ENCODE measurements at places on chromosomes 7 and 10.
A peak's percentile ranks its signal among the peaks of the same experiment; 100 is the strongest.

DNA sequence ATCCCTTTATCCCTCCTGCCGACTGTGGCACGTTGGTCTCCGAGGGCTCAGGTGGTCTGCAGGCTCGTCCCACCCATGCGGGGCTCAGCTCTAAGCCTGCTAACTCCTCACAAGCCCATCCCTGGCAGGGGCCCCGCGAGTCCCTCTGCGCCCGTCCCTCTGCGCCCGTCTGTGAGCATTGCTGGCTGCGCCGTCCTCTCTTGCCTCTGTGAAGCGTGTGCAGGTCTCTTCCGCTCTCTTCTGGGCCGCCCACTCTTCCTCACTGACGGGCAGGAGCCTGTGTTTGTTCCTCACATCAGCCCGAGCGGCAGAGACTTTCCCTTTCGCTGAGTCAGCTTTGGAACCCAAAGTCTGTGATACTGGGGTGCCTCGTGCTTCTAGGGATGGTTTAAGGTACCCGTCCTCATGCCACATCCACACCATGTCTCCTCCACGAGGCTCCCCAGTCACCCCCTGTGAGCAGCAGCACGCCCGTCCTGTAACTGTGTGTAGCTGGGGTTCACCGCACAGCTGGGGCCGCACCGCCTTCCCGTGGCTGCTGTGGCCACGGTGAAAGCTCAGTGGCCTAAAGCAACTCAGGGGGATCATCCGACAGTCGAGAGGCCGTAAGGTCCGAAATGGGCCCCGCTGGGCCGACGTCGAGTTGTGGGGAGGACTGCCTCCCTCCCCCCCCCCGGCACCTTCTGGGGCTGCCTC, 35.5 kb downstream of the ADGRA1 start:
- no peak for DNase-seq

- no peak for DNase-seq
Observed at GRCh38 chr7:153518201-153518984, 533.8 kb upstream of the DPP6 start.

DNA sequence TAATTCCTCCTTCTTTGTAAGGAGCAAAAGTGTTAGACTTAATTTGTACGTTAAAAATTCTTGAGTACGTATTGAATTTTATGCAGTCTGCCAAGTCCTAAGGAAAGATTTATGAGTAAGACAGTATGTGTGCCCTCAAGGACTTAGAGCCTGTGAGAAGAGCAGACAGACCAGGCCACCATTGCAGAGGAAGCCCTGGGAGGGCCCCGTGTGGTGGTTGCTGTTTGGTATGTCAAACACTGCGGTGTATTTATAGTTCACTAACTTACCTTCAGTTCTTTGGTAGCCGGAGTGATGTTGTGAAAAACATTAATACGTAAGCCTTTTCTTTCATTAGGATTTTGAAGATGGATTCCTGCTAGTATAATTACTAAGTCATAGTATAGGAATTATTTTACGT, 82.9 kb downstream of the GALNT11 start:
- DNase-seq, result no peak

GRCh38 chr10:22604344-22605126, 109.8 kb downstream of the PIP4K2A start:
- DNase-seq, result no peak

DNA sequence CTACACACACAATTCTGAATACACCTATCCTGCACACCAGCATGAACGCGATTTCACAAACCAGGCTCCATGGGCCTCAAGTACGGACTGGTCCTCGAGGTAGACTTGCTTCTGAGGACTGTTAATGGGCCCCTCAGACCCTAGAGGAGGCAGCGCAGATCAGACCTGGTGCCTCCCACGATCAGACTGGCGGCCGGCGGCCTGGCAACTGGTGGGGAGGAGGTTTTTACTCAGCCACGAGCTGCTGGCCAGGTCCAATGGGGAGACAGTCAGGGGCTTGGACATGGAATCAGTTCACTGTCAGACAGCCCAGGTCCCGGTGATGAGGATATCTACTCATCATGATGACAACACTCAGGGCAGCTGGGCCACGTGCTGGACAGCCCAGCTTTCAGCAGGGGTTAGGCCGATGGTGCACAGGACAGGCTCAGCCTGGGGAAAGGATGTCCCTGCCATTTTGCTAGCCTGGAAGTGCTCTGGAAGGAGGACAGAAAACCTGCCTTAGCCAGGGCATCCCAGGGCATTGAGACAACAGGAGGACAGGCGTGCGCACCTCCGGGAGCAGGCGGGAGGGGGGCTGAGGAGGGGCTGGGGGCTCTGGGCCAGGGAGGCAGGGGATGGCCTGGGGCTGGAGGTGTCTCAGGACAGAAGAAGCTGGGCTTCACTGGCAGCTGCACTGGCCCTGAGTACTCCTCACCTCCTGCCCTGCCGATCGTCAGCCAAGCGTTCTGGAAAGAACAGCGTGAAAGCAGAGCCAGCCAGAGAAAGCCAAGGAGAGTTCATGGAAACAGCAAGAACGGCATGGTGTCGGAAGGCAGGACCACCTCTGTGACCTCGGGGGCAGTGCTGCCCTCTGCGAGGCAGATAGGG, 48.0 kb upstream of the RASGEF1A start:
- DNase-seq, result no peak

DNA sequence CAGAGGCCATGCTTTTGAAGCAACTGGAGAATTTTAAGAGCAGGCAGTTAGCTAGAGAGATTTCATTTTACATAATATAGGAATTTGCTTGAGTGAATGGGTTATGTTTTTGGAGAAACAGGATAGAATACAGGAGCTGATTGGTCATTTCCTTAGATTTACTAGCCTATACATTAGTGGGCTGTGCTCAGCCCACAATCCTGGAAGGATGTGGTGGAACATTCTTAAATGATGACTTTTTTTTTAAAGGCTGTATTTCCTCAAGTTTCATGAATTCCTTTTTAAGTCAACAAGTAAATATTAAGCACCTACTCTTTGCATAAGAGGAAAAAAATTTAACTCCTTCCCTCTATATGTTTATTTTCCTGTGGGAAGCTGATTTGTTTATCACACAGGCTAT, 314.4 kb upstream of the BMPER start:
- DNase-seq, result no peak

- DNase-seq, result no peak
Observed at GRCh38 chr7:143376396-143376795, 4.7 kb upstream of the ZYX start.

DNA sequence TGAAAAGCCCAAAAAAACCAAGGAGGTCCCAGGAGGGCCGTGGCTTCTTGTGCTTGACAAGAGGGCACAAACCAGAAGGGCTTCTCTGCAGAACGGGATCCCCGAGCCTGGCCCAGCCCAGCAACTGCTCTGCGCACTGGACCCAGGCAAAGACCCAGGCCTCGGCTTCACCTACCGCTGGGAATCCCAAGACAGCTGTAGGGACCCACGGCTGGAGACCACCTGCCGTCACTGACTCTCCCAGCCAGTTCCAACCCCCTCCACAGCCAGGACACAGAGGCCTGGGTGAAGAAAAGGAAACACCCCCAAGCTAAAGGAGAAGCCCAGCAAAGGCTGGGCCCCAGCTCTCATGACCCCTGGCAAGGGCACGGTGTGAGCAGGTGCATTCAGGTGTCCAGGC, 24.3 kb downstream of the PDGFA start:
- DNase-seq, result no peak

DNA sequence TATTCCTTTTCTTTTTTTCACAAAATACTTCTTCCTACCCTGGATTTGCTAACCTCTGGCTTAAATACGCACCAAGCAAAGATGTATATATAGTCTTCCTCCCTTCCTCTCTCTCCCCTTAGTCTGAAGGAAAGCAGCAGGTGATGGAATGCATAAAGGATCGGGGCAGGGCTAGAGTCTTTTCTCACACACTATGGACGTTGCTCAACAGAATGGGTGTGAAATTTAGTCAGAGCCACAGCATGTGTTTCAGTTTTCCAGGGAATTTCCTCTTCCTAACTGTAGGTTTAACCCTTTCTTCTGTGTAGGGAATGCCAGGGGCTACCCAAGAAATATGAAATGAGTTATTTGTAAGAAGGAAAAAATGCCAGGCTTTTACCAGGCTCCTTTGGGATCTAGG, 71.4 kb upstream of the NFKB2 start:
- DNase-seq, result no peak

GRCh38 chr10:22325272-22326144, 4.6 kb downstream of the BMI1 start:
- DNase-seq, result peak; percentile 52

DNA sequence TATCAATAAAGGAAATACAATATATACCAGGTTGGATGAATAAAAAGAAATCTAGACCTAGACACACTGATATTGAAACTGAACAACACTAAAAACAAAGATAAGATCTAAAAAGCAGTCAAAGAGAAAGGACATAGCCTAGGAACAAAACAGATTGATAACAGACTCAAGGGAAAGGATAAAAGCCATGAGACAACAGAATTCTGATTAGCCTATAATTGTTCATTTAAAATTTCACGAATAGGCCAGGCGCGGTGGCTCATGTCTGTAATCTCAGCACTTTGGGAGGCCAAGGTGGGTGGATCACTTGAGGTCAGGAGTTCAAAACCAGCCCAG, 48.4 kb upstream of the FHIP2A start:
- DNase-seq, result no peak

GRCh38 chr10:33215154-33215553, 119.3 kb downstream of the NRP1 start:
- no peak for DNase-seq

- no peak for DNase-seq
Observed at GRCh38 chr7:130114776-130115175, 44.4 kb downstream of the KLHDC10 start.

DNA sequence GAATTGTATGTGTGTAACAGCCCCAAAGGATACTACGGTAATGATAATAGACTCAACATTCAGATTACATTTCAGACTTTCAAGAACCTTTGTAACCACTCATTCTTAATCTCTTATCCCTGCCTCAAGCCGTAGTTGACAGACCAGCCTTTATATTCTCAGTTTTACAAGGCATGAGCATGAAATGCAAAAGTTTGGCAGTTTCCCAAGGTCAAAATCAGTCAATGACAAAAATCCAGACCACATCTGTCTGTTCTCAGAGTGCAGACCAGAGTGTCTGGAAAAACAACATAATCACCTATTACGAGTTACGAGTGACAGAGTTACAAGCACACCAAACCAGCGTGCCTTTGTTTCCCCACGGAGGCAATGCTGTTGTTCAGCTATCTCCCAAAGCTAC, 178.6 kb upstream of the LRGUK start:
- no peak for DNase-seq

GRCh38 chr7:105677817-105678573, 96.7 kb upstream of the EFCAB10 start:
- no peak for DNase-seq

GRCh38 chr10:75552171-75552570, 120.7 kb downstream of the LRMDA start:
- no peak for DNase-seq

- no peak for DNase-seq
Observed at GRCh38 chr7:4561795-4562194, 120.3 kb upstream of the FOXK1 start.

- DNase-seq, result no peak
Observed at GRCh38 chr7:36661135-36661840, 63.0 kb downstream of the AOAH start.

DNA sequence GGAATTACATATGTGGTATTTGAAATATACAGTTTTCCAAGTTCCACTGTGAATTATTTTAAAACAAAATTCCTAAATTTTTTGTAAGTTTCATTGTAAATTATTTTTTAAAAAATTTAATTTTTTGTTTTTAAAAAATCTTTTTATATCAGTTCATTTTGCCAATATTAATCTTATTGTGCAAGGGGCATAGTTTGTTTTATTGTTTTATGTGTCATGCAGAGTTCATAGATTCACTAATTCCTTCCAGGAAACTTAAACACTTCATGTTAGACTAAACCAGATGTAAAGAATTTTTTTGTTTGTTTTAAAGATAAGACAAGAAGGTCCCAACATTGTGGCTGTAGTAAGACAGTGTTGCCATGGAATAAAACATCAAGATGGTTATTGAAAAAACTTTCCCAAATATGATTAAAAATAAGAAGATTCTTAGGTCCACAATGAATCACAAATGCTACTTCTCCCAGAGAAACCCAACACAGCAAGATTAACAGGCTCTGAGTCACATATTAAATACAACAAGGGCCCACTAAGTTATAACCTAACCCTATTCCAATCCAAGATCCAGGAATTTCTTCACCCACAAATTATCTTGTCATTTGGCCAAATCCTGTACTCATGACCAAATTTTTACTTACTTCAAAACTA, 464.7 kb upstream of the IGFBP3 start:
- no peak for DNase-seq

GRCh38 chr10:82150123-82150900, 275.3 kb downstream of the NRG3 start:
- DNase-seq, result no peak

- peak; percentile 78 for DNase-seq
Observed at GRCh38 chr10:102796407-102797176, 40.6 kb downstream of the CYP17A1 start.

- no peak for DNase-seq
Observed at GRCh38 chr10:672203-672602, 17.3 kb downstream of the DIP2C start.

DNA sequence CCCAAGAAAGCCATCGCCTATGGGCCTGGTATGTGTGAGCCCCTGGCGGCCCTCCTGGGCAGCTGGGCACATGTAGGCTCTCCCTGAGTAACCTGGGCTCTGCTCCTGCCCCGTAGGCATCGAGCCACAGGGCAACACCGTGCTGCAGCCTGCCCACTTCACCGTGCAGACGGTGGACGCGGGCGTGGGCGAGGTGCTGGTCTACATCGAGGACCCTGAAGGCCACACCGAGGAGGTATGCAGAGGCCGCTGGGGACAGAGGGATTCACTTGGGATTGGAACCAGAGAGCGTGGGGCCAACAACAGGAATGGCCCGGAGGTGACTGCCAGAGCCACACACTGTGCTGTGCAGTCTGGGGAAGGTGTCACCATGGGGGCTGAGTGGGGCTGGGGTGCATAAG, 7.3 kb downstream of the FLNC start:
- no peak for DNase-seq

- no peak for DNase-seq
Observed at GRCh38 chr7:44565795-44566559, 7.7 kb downstream of the DDX56 start.

DNA sequence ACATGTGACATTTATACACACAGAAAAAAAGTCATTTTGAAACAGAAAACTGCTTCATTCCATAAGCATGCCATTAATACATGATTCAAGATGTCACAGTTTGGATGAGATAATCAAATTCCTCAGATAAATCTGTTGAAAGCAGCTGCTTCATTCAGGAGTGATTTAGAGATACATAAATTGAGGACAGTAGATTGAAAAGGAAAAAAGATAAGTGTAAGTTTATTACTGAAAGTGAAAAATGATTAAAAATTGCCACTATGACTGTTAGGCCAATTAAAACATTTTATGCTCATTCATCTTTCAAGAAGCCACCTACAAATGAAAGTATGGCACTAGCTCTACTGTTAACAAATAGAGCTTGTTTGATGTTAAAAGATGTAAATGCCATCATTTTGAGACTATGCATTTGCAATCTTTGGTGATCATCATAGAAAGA, 136.9 kb upstream of the CDK6 start:
- DNase-seq, result no peak

Measured in hypothalamus (tissue), 51 donors.